Frontal cortex (tissue), 4 donors: ENCODE measurements at places on chromosomes 2 and 18. TPM values are rescaled to one million over a fixed set of nuclear protein-coding genes. Genes with fewer than 3 reads are reported as not detected.

- peak; percentile 78 for DNase-seq
These were observed at the start of gene SERPINB8 for GRCh38 chr18:63969942-63970808. Gene SERPINB8 (plus strand): TSS chr18:63970081. CDS start chr18:63978309, 8,228 bp downstream.

GRCh38 chr2:182831101-182831500 is 35.3 kb downstream of the FRZB start:
- no peak for DNase-seq

GRCh38 chr2:15654727-15655073 is 63.0 kb downstream of the DDX1 start:
- DNase-seq, result no peak

- no peak for DNase-seq
These were observed 263.4 kb downstream of the PDE11A start for GRCh38 chr2:177808984-177809809.

- no peak for DNase-seq
These were observed 36.0 kb downstream of the SETBP1 start for GRCh38 chr18:44716697-44717163.

DNA sequence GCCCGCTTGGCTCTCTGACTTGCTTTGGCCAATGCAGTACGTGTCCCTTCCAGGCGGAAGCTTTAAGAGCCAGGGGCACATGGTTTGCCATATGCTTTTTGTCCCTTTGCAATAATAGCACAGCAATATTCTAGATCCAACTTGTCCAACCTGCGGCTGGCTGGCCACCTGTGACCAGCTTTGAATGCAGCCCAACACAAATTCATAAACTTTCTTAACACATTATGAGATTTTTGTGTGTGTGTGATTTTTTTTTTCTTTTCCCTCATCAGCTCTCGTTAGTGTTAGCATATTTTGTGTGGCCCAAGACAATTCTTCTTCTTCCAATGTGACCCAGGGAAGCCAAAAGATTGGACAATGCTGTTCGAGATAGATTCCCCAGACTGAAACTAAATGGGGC is 119.3 kb upstream of the SIX3 start:
- DNase-seq, result no peak

DNA sequence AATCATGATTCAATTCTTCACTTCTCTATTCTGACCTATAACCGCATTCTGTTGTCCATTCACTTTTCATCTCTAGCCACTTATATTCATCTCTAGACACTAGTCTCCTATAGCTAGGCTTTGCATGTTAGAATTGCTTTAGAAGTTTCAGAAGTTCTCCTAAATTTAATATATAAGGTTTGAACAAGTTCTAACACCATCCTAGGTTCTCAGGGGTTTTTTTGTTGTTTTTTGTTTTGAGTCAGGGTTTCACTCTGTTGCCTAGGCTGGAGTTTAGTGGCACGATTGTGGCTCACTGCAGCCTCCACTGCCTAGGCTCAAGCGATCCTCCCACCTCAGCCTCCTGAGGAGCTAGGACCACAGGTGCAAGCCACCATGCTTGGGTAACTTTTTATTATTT is 19.9 kb downstream of the WDSUB1 start:
- no peak for DNase-seq

- no peak for DNase-seq
These were observed 210.5 kb upstream of the HDAC4 start for GRCh38 chr2:239611222-239611795.

DNA sequence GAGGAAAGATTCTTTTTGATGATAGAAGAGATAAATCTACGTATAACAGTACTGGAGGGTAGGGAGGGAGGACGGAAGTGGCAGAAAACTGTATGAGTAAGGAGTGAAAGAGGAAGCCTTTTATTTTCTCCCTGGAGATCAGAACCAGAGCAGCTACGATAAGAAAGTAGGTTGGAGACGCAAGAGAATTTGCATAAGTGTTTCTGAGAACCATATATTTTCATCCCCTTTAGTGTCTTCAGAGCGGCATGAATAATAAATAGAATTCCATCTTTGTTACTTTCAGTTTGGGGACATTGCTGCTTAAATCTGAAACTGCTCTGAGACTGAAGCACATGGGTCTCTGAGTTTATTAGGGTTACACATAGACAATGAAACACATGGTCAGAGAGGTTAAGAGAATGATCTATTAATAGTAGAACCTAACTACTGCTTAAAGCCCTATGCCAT is 230.2 kb upstream of the TNP1 start:
- DNase-seq, result no peak

DNA sequence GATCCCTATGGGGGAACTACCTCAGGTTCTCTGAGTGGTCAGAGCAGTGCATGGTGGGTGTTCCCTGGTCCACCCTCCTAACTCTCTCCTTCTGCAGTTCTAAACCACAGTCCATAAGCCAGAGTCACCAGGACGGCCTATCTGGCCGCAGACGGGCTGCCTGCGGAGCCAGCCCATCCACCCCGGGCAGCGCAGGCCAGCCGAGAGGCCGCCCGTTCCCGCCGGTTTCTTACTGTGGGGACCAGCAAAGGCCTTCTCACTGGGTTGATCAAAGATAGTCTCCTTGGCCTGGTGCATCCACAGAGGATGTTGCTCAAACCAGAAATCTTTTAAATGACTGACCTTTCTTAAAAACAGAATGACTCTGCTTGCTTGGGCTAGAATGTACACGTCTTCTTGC is 9.6 kb upstream of the CHST10 start:
- DNase-seq, result no peak

- DNase-seq, result no peak
These were observed 84.0 kb upstream of the NEUROD1 start for GRCh38 chr2:181764095-181764963.

The MDH1B gene
- total RNA-seq, result 4.5 TPM

The SPATA3 gene
- not detected for total RNA-seq

The SCN2A gene
- total RNA-seq, result 160 TPM

The GPR45 gene
- total RNA-seq, result 0.82 TPM
